Heart left ventricle (tissue), 16 donors: ENCODE measurements at places on chromosomes 3 and 15. TPM values are rescaled to one million over a fixed set of nuclear protein-coding genes. Genes with fewer than 3 reads are reported as not detected.

DNA sequence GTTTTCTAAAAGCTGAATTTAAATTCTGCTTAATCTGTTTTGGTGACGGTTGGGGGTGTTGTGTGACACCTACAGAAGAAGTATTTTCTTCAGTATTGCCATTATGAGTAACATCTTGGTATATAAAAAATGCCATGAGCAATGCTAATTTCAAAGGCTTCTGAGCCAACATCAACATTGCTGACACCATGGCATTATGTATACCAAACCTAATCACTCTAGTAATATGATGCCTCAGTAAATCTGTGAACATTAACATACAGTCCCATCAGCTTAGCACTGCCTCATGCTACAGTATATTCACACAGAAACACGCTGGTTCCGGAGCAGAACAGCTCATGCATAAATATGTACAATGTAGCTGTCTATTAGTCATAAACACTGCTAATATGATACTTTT is 75.8 kb downstream of the ZPLD1 start:
- no peak for DNase-seq

DNA sequence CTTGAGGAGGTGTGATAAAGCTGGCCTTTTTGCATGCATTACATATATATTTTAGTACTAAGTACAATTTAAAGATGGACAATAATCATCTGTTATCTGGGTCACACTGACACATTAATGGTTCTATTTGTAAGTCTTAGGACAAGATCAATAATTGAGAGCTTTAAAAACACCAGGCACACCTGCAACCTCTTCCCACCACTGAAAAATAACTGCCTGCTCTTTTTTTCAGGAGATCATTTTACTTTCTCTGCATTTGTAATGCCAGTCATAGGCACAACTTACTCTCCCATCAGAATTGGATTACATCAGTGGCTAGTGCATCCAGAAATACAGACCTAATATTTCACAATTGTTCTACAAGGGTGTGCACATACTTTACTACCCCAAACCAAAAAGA is 149.8 kb downstream of the MECOM start:
- DNase-seq: no peak

GRCh38 chr15:57532731-57533447 is 58.8 kb upstream of the MYZAP start:
- no peak for DNase-seq

DNA sequence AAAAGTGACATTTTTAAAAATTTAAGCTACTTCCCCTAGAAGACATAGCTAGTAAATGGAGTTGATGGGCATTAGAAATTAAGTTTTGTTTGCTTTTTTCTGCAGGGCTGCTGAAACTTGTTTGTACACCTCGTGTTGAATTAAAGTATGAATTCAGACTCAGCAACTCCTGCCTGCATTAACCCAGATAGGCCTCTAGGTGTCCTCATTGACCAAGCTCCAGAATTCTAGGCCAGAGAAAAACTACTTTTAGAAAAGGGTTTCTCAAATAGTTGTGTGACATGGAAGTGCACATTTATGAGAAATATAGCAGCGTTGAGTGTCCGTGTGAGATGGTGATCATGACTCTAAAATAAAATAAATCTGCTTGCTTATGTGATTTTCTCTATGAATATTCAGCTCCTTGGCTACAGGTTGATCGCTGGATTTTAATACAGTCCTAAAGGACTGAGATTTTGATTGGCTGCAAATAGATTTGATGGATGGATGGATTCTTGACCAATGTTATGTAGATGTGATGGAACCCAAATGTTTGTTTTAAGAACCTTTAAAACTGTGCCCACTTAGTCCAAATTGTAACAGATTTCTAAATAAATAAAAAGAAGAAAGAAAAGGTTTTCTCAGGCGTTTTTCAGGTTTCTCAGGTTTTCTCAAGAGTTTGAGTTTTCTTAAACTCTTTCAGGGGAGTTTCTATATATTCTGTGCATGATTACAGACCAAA is 39.4 kb upstream of the LMOD3 start:
- DNase-seq: peak; percentile 23

DNA sequence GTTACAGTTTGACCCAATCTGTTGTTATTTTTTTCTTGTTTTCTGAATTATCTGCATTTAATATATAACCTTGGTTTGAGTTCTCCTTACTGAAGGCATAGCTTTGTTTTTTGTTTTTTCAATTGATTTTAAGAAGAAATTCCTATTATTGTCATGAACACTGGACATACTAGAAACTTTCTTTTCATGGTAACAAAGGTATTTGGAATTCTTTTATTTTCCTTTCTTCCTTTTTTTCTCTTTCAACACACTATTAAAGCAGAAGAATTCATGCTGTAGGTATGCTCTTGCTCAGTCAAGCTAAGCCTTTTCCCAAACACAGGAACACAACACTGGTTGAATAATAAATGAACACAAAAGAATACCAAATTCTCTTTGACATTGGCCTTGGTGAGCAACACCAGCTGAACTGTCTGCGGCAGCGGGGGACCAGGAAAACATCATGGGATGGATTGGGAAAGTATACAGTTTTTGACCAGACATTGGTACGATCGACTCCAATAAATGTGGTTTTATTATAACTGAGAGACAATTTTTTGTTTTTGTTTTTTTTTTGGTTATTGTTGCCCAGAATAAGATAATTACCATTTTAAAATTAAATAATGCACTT is 23.1 kb downstream of the U2SURP start:
- no peak for DNase-seq

DNA sequence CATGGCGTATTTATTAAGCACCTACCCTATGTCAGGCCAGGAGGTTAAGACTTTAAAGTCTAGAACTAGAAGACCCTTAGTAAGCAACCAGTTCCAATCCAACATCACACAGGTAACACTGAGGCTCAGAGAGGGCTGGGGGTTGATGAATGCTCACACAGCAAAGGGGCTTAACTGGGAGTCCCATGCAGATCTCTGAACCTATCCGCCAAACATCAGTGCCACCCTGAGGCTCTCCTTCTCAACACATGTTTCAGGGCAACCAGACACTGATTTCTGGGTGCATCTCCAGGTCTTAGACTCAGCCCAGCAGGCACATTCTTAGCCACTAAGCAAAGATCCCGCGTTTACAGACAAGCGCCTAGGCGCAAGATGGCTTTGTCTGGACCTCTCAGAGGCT is 92.0 kb upstream of the SLC6A11 start:
- DNase-seq: no peak

DNA sequence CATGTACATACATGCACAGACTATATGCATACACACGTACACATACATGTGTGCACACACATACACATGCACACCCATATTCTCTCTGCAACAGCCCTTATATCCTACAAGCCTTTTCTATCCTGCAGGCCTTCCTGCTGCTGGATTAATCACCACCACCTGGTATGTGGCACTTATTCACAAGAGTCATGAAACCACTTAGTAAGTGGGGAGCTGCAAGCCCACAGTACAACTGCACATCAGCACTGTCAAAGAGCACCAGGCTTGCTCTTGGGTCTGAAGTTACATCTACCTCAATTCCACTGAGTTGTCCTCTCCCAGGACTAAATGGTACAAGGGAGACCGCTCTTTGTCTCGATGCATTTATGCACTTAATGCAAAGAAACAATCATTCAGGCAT is 233.2 kb downstream of the KLF13 start:
- no peak for DNase-seq

DNA sequence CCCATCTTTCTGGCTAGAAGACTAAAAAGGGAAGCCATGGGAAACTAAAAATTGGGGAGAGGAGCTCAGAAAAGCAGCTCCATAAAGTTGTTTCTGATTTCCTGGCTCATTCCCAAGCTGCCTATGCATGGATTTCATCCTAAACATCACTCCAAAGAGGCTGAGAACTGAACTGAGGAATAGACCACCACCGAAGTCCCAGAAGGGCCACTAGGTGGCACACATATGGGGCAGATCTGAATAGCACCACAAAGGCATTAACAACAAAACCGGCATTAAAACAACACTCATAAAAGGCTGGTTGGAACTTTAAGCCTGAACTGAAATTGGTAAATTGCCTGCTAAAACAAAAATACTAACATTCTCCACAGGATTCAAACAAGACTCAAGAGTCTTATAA is 106.3 kb downstream of the PLD1 start:
- no peak for DNase-seq

DNA sequence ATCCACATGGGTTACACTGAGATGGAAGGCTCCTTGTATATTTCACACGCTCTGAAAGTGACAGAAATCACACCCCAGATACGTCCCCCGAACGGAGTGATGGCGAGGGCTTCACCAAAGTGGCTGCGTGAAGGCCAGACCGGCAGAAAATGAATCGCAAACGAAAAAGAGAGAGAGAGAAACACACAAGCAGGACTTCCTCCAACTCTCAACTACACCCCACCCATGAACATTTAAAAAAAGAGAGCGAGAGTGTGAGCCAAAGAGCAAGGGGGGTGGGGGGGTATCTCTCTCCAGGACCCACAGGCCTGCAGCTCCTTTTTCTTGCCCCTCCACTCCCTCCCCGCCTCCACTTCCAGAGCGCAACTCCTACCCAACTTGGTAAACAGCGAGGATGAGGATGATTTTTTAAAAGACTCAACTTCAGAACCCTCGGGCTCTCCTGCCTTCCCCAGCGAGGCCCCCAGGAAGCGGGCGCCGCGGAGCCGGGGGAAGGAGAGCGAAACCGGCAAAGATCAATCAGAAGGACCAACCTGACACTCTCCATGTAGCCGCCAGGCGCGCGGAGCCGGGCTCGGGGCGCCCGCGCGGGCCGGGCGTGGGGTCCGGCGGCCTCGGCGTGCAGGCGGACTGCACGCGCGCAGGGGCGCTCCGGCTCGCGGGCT is 519.1 kb downstream of the FOXP1 start:
- DNase-seq: no peak

DNA sequence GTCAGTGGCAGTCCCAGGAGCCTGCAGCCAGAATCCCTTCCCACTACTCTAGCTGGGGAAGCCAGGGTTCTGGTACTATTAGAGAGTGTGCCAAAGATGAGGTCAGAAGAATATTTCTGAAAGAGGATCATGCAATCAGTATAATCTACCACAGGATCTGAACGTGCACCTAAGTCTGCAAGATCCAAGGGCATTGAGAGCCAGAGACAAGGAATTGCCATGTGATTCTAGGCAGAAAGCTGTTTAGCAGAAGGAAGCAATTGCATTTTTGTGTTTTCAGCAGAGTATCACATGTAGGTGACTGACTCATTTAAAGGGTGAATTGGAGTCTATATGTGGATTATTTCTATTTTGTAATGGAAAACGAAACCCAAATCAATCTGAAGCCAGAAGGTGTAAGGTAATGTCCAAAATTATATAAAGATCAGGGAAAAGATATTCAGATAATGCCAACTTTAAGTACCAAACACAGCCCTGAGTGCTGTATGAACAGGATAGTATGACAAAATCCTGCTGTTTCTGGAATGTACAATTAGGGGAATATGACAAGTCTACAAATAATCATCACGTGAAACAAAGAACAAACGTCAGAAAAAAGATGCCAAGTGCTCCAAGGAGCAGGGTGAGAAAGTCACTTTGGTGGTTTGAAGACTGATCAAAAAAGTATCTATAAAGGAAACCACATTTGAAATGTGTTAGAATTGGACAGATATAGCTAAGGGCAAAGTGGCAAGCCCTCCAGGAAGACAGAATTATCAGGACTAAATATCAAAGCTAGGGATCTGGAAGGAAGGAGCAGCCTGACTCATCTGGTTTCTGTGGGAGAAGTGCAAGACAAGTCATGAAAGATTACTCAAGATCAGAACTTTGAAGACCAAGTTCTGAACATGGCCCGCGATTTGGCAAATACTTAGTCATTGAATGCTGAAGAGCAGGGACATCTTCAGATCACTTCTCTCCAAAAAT is 1036.6 kb downstream of the NTRK3 start:
- DNase-seq: no peak

DNA sequence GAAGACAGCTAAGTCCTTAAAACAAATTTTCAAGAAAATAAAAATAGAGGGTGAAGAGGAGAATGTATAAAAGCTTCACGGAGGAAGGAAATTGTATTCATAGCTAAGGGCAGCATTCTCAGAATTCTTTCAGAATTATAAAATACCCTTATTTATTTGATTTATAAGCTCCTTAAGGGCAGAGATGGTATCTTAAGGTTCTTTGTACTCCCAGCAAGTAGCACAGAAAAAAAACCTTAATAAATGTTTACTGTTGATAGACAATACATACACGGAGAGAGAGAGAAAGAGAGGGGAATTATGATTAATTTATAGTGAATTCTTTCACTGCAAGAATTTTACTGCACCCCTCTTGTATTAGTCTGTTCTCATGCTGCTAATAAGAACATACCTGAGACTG is 375.6 kb upstream of the CCDC54 start:
- no peak for DNase-seq

DNA sequence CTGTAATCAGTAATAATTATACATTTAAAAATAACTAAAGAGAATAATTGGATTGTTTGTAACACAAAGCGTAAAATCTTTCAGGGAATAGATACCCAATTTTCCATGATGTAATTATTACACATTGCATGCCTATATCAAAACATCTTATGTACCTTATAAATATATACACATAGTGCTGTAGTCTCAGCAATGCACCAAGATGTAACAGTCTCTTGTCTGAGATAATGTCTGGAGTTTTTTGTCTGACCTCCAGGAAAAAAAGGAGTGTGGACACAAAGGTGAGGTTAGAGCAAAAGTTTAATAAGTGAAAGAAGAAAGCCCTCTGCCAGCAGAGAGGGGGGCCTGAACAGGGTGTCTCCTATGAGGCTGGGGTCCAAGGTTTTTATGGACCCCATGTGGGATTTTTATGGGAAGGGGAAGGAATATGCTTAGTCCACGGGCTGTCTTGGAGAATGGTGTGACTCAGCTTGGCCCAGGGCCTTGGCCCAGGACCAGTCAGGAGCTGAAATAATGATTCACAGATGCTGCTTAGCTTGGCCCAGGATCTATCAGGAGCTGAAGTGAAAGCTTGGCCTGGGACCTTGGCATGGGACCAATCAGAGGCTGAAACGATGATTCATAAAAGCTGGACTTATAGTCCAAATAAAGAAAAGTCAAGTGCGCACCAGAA is 545.0 kb downstream of the ZPLD1 start:
- DNase-seq: peak; percentile 80

DNA sequence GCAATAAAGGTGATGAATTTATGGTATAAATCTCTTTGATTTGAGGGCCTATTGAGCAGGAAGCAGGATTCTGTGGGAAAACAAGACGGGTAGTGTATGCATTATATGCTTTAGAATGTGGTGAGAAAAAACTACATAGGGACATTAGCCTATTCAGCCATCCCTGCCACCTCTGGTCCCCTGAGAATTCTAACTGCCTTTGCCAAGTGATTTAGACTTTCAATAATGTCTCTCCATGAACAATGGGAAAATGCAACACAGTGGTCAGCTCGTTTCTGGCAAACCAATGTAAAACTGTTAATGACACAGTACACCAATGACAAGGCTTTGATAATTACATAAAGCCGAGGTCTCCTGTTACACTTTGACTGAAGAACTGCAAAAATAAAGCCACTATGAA is 314.7 kb upstream of the CNTN4 start:
- DNase-seq: no peak

- DNase-seq: no peak
Measured at GRCh38 chr3:122403489-122403888, 12.4 kb downstream of the WDR5B start.

- DNase-seq: no peak
Measured at GRCh38 chr3:104526901-104527401, 839.8 kb upstream of the ALCAM start.

Gene C3orf85
- not detected for polyA plus RNA-seq

Gene SV2B
- polyA plus RNA-seq: 0.42 TPM

Gene SLC12A6
- 7.0 TPM for polyA plus RNA-seq

Gene TSEN2
- 22.3 TPM for polyA plus RNA-seq

Gene CCDC51
- 9.3 TPM for polyA plus RNA-seq

Gene ESYT3
- 0.42 TPM for polyA plus RNA-seq

Gene ITIH3
- polyA plus RNA-seq: 0.76 TPM
